ENCODE measurements at places on chromosomes 13 and 19. TPM values are rescaled to one million over a fixed set of nuclear protein-coding genes. Genes with fewer than 3 reads are reported as not detected.

The FCAR gene
- total RNA-seq: not detected

The EXOC3L2 gene
- 1.7 TPM for total RNA-seq

The GRIN2D gene
- total RNA-seq: 0.57 TPM

The AZU1 gene
- total RNA-seq: not detected

The HSH2D gene
- total RNA-seq: not detected

The CEACAM19 gene
- 3.2 TPM for total RNA-seq

The RPS16 gene
- total RNA-seq: 183 TPM

The UQCR11 gene
- total RNA-seq: 32.0 TPM

The CABP5 gene
- not detected for total RNA-seq

The FLT3LG gene
- 2.4 TPM for total RNA-seq

The OXGR1 gene
- not detected for total RNA-seq

Measured in thoracic aorta endothelial cell (primary cell).